Stimulated activated naive CD4-positive, alpha-beta T cell (primary cell): ENCODE measurements at places on chromosomes 12 and 14.

DNA sequence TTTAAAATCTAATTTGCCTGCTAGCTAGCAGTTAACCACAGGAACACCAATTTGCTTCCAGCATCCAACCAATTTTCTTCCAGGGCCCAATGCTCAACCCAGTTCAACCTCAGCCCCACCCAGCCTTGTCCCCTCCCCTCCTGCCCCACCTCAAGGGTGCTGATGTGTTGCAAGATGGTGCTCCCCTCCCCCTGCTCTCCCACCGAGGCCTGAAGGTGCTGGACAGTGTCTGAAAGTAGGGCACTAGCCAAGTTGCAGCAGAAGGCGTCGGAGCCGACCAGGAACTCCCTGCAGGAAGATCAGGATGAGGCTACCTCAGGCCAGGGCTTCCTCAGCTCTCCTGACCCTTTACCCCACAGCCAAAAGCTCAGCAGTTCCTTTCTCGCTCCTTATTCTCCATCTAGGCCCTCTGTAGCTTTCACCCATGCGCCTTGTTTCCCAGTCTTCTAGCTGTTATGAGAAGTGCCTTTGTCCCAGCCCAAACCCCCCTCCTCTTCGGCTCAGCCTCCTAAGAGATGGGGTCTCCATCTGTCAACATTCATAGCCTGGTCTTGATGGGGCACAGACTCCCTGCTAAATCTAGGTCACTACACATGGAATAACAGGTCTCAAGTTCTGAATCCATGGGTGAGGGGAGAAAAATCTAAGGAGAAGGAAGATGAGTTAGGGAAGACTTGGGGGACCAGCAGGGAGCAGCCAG, 3.6 kb downstream of the STAT6 start:
- DNase-seq: no peak

DNA sequence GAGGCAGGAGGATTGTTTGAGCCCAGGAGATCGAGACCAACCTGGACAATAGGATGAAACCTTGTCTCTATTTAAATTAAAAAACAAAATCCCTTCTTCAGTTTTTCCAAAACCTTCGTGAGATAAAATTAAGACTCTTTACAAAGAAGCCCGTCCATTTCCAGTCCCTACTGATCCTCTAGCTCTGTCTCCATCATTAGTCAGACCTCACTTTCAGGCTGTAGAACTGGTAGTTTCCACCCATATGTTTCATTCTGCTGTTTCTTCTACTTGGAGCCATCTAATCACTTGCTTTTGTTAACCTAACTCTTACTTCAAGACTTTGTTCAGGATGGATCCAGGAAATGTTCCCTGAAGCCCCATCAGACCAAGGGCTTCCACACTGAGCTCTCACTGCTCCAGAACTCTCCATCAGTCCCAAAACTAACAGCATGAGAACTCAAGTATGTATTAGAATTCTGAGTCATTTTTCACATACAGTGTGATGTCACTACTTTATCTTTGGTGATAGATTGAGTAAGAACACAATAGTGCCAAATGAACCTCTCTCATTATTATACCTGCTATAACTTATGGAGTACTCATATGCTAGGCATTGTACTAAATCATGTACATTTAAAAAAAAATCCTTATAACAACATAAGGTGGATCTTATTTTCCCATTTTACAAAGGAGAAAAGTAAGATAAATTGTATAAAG, 90.8 kb downstream of the PRICKLE1 start:
- DNase-seq: no peak

- no peak for DNase-seq
Measured at GRCh38 chr12:67056329-67056728, 212.8 kb upstream of the CAND1 start.

DNA sequence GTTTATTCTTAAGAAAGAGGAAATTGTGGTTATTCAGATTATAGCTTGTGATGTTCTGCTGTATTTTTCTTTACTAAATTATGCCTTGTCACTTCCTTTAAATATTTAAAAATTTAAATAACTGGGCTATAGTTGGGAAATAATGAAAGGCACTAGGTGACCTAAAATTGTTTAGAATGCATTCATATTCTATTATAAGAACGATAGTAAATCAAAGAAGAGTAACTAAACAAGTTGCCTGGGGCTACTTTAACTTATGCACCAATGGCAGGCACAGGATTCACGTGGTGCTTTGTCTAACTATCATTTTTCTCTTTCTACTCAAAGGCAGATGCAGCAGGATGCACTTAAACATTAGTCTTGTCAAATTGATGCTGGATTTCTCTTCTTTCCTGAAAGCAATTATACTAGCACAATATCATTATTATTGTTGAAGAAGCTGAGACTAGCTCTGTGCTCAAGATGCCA, 190.7 kb upstream of the PPFIA2 start:
- no peak for DNase-seq

DNA sequence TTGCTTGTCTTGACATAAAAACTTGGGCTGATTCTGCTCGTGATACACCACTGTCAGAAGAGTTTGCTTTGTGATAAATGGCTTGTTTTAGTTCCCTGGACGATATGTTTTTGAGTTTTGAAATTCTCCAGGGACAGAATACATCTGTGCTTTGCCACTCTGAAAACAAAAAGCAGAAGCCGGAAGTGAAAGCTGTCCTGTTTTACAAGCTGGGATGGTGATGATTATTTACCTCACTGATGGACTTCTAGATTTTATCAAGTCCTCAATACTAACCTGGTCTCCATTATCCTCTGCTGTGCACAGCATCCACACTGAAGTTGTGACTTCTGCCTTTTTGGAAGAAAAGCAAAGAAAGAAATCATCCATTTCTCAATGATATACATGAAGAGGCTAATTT, 251.6 kb downstream of the TRHDE start:
- DNase-seq: no peak

- DNase-seq: no peak
Measured at GRCh38 chr12:113239288-113239771, 18.1 kb downstream of the TPCN1 start.

DNA sequence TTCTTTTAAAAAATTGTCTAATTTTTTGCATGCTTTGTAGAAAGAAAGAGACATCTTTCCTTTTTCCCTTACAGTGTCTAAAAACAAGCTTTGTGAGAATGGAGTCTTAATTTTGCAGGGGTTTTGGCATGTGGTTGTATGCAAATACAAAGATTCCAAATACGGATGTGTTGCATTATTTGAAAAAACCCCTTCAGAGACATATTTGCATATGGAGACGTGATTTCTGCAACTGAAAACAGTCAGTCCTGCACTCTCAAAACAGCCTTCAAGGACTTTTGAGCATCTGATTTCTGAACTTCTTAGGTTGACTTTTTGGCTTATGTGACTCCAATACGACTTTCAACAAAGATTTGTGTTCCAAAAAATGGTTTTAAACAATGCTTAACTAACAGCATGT, 7.8 kb downstream of the IRAK3 start:
- DNase-seq: no peak

- peak; percentile 40 for DNase-seq
Measured at GRCh38 chr12:11581179-11581755, 68.2 kb upstream of the ETV6 start.

GRCh38 chr14:105793836-105794235, 267.5 kb downstream of the TMEM121 start:
- DNase-seq: no peak

DNA sequence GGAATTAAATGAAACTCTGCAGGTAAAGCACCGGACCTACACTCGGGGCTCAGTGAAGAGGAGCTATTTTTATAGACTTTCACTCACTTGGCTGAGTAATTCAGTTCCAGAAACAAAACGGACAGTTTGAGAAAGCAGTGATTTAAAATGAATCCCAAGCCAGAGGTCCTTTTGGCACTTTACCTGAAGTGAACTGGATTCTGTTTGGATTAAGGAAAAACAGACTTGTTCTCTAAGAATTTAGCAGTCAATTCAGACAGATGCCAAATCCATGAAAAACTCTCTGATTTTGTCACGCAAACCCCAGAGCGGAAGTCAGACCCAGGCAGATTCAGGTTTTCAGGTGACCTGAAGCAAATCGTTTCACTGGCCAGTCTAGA, 4.9 kb upstream of the VASH1 start:
- DNase-seq: no peak

DNA sequence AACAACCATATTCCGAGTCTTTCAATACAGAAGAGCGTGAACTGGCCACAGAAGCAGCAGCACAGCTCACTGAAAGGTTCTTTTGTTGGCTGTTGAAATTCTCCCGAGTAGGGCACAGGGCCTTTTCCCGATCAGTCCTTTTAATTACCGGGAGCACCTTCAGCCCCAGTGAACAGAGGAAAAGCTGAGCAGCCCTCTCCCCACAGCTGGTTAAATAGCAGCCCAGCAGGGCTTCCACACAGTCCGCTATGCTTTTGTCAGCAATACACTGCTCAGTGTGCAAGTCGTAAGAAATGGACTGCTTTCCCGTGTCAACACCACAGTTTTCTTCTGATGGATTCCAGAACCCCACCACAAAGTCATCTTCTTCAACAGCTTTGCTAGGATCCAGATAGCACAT, 61.3 kb downstream of the DICER1 start:
- DNase-seq: no peak

GRCh38 chr12:38384816-38385378, 68.3 kb downstream of the ALG10B start:
- DNase-seq: no peak

DNA sequence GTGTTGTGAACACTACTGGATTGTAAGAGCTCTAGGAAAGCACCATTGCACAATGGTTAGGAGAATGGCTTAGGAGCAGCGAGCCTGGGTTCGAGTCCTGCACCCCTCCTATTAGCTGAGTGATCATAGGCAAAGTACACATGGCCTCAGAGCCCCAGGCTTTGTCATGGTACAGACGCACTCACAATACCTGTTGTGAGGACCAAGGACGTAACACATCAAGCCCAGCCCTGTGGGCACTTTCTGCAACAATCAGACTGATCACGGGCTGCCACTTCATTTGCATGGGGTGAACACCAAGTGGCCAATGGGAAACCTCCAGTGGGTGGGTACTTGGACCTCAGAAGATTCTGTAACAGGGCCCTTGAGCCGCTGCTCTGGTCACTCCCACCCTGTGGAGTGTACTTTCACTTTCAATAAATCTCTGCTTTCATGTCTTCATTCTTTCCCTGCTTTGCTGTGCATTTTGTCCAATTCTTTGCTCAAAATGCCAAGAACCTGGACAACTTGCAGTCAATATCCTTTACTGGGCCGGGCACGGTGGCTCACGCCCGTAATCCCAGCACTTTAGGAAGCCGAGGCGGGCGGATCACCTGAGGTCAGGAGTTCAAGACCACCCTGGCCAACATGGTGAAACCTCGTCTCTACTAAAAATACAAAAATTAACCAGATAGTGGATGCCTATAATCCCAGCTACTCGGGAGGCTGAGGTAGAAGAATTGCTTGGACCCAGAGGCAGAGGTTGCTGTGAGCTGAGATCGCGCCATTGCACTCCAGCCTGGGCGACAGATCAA, 28.2 kb downstream of the GLRX5 start:
- no peak for DNase-seq

DNA sequence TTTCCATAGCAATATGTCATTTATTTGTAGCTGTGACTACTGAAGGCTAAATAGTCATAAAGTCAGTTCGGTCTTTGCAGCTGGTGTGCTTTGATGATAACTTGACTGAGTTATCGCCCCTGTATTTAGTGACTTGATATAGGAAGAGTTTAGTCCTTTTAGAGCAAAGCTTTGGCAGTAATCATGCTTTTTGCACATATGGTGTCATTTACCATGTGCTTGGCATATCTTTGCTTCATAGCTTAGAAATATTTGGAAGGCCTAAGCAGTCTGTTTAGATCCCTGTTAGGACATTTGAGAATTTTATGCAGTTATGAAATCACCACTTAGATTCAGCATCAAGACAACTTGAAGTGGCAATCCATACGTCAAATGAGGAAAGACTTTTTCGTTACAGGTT, 31.6 kb downstream of the POLR3B start:
- DNase-seq: no peak

DNA sequence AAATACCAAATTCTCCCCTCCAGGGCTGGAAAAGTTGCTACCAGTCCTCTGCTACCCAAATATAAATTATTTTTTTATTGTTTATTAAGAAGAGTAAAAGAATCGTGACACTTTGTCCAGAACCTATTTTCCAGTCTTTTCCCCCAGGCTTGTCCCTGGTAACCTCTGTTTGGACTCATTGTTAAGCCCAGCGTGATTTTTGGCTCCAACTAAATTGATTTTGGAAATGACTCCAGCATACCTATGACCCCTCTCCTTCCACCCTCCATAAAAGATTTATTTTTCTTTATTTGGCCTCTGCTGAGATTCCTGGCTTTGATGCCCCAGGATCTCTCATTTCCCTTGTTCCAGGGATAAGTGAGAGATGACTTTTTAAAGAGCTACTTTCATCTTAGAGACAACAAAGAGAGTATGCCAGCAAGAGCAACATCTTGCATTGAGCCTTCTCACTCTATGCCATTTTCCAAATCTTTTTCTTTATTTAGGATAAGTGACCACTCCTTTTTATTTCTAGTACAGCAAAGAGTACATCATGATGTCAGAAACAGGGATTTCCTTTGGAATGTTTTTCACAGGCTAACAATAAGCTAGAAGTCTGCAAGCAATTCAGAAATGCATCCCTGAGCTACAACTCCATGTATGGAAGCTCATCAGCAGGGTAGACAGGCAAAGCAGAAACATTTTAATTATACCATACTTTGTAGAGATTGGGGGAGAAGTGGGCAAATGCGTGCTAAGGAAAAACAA, 75.8 kb downstream of the DAD1 start:
- no peak for DNase-seq

GRCh38 chr14:19729763-19730162, 13.6 kb upstream of the OR4Q3 start:
- no peak for DNase-seq

DNA sequence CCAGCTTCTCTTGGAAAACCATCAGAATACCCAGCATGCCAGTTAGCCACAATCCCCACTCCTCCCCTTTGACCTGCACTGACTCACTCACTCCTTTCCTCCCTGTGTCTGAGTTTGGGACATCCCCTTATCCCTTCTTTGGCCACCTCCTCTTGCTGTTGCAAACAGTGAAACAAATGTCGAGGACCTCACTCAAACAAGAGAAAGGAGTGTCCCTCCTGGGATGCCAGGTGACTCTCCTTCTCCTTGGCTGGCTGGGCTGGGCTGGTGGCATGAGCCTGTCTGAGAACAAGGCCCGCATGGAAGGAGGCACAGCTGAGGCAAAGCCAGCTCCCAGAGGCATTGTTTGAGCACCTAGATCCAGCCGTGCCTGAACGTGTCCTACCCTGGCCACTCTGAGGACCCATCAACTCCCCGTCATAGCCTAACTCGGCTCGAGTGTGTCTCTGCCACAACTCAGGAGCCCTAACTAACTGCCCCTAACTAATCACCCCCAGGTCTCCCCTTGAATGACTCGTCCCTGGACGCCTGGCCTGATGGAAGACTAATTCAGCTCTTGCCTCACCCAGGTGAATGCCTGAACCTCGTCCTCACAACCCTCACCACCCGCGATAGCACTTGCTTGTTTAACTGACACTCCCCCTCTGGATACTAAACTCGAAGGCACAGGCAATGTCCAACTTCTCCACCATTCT, 43.0 kb downstream of the NCOR2 start:
- no peak for DNase-seq
